ENCODE measurements at places on chromosomes 7 and 10.

DNA sequence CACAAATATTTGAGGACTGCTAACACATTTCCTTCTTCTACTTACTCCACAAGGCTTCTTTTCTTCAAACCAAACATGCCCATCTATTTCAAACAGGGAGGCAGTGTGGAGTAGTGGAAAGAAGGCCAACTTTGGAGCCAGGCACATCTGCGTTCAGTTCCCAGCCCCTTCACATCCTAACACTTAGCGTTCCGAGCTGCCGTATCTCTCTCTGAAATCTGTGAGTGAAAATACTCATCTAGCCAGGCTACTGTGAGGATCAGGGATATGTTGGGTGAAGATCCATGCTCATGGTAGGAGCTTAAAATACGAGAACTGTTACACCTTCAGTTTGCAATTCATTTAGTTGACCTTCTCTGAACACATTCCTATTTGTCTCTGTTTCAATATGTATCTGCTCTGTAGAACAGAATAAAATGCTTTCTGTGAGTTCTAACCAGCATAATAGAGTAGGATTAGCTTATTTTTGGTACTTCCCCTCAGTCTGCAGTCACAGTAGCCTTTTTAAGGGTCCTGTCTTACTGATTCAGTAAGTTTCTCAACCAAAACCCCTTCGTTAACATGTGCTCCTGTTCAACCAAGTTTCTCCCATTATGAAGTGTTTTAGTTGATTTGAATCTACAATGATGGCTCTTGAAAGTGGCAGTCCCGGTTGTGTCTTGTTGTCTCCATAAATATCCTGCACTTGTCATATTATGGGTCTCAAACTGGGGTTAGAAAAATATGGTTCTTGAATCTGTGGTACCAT is 3.3 kb upstream of the MEST start:
- no peak for DNase-seq

DNA sequence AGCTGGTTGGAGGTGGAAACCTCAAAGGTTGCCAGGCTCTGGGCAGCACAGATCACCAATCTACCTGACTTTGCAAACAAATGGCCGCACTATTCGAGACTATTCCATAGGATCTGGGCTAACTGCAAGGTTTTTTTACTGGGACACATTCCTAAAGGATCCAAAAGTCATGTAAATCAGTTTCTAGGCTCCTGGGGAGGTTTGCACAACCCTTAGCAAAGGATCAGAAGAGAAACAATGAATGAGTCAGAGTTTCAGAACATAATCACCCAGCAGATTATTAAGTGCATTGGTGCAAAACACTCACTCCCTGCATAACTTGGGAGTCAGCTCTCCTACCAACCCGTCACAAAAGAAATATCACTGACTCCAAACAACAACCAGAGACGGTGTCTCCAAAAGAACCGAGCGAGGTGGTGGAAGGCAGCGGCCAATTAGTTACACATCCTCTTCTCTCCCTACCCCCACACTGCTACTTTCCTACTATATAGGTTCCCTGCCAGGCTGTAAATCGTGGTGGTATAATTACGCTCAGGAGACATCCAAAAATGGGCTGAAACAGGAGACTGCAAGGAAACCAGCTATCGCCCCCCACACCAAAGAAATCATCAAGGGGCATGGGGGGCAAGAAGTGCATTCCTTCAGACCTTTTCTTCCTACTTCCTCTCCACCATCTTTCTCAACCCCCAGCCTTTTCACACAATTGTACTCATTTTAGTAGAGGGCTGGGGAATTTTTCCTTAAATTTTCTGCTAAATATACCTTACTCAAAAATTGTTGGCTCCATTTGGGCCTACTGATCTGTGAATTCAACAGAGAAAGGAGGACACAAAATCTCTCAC is 3.2 kb downstream of the UBE2H start:
- no peak for DNase-seq

- no peak for DNase-seq
Measured at GRCh38 chr7:82559193-82559805, 115.7 kb upstream of the CACNA2D1 start.

GRCh38 chr10:452512-453426 is 236.7 kb downstream of the DIP2C start:
- no peak for DNase-seq

DNA sequence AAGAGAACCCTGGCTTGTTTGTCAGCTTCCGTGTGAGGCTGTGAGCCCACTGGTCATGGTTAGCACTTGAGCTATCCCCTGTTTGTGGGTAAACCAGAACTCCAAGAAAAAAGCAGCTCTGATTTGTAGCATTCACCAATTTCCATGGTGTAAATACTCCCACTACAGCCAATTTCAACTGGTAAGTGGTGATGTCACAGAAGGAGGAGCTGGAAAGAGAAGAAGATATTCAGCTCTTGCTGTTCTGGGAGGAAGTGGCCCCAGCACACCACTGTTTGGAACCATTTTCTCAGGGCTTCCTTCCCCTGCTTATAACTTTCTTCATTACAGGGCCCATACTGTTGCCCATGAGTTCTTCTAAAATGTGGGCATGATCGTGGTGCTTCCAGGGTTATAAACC is 500.1 kb upstream of the ZMIZ1 start:
- DNase-seq, result no peak

DNA sequence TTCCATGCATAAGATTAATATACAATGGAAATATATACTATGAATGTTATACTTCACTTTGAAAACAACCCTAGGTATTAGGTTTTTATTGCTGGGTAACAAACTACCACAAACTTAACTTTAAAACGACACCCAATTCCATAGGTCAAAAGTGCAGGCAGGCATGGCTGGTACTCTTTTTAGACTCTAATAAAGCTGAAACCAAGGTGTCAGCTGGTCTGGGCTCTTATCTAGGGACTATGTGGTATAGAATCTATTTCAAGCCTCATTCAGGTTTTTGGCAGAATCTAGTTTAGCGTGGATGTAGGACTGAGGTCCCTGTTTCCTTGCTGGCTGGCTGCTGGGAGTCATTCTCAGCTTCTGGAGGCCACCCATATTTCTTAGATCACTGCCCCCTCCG is 65.0 kb upstream of the TMEM168 start:
- no peak for DNase-seq

Measured in stimulated activated CD4-positive, alpha-beta T cell treated with anti-CD3 and anti-CD28 coated beads, Interleukin-2, amount 100 ng/mL, for 24 hours (primary cell).